ENCODE measurements at places on chromosomes 7 and 10.

DNA sequence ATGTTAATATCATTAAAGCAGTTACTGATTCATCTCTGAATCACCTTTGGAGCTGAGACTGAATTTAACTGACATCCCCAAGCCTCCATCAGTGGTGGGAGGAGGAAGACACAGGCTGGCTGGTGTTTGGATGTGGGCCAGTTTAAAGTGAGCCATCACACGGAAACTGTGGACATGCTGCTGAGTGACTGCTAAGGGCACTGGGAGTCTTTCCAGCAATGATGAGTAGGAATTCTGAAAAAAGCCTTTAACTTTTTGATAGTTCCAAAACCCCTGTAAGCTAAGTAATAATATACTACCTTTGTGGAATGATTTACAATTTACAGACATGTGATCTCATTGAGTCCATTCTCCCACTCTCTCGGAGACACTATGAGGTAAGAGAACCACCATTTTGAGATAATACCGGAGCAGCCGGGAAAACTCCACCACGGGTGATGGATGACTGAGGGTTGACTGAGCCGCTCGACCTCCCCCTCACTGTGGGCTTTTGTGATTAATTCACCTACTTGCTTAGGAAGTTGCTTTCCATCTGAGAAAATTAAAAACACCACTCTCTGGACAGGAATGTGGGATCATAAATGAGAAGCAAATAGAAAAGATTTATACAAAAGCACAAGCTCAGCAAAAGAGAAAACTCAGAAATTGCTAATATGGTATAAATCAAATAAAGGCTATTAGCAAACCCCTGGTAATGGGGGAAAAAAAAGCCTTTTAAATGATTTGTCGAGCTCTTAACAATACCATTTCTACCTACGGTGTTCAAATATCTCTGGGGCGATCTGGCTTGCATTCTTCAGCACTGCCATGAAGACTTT, 194.8 kb downstream of the FANK1 start:
- DNase-seq = no peak

DNA sequence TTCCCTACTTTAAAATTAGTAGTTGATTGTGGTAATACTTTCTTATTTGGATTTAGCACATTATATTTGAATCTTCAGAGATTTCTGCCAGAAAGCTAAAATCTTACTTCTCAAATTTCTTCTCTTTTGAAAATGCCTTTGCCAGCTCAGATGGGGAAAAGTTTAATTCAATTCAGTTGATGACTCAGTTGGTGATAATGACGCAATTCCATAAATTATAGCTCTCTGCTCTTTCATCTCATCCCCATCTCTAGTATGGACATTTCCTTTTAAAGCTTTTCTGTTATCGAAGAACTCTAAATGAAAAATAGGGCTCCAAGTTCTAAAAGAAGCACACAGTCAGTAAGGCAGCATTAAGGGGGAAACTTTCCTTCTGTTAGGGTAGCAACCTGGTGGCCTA, 25.5 kb downstream of the RNLS start:
- no peak for DNase-seq

DNA sequence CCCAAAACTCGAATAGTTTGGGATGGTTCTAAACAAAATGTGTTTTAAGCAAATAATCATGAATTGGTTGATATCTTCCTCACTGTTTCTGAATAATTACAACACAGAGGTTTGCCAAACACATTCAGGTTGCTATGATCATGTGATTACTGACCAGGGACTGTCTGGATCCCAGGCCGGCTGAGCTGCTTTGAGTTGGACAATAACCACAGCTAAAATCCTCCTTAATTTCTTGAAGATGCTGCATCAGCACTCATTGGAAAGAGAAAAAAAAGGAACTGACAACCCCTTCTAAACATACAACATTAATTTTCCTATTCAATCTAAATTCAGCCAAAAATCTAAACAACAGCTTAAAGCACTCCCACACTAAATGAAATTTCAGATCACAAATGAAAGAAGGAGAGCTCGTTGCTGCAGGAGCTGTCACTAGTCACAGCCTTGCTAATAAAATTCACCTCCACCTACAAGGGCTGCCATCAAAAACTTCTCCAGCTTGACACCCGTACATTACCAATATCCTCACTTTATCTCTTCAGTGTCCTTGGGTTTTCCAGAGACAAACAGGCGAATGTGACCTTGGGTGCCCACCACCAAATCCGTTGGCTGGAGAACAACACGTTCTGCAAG, 560.2 kb downstream of the KCNMA1 start:
- DNase-seq = no peak

- no peak for DNase-seq
These were observed 2.4 kb upstream of the GRID1 start for GRCh38 chr10:86368987-86369386.

DNA sequence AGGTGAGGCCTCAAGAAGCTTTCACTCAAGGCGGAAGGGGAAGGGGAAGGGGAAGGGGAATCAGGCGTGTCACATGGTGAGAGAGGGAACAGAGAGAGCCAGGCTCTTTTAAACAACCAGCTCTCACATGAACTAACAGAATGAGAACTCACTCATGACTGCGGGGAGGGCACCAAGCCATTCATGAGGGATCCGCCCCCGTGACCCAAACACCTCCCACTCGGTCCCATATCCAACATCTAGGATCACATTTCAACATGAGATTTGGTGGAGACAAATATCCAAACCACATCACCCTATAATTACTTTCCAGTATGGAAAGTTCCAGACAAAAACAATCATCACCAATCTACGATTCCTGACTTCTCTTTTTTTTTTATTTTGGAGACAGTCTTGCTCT, 22.9 kb downstream of the HIP1 start:
- DNase-seq = no peak

DNA sequence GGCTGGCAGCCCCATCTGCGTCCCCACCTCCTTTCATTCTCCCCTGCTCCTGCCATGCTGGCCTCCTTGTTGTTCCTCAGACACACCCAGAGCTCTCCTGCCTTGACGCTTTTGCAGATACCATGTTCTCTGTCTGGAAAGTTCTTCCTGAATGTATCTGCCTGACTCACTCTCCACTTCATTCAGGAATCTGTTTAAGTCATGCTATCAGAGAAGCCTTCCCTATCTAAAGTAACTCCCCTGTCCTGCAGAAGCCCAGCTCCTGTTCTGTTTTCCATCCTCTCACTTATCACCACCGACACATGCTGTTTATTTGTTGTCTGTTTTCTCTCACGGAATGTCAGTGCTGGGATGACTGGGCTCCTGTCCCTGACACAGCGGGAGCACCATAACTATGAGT, 82.0 kb downstream of the AFAP1L2 start:
- DNase-seq = no peak

GRCh38 chr7:117949232-117949631, 76.0 kb upstream of the CTTNBP2 start:
- no peak for DNase-seq

DNA sequence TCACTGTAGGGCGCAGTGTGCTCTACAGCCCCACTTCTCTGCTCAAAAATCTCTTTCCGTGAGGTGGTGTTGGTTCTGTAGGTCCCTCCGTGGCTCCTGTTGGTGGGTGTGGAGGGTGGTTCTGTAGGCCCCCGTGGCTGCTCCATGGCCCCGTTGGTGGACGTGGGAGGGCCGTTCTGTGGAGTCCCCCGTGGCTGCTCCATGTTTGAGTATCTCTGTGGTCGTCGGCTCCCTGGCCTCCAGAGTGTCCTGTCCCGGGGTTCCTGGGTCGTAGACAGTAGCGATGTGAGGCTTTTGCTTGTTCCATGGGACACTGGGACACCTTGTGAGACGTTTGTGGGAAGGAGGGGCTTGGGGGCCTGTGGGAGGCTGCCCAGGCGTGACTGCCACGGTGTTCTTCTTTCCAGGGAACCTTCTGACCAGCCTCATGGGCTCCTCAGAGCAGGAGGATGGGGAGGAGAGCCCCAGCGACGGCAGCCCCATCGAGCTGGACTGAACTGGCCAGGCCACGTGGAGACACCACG, 18.6 kb downstream of the GET4 start:
- no peak for DNase-seq

DNA sequence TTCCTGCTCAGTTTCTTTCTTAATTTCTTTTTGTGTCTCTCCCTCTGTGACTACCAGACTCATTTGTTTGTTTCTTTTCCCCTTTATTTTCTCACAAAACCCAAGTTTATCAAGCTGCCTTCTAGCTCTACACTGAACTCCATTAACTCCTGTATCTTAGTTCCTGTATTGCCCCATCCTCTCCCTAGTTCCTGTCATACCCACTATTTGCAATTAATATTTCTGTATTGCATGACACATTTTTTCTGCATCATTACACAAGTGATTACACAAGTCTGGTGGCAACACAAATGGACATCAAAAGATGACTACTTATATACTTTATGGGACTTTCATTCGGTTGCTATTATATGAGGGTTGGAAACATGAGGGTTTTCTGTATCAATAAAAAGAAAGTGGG, 26.9 kb upstream of the OR9A4 start:
- no peak for DNase-seq

GRCh38 chr10:2772135-2772534, 295.2 kb upstream of the PFKP start:
- no peak for DNase-seq

DNA sequence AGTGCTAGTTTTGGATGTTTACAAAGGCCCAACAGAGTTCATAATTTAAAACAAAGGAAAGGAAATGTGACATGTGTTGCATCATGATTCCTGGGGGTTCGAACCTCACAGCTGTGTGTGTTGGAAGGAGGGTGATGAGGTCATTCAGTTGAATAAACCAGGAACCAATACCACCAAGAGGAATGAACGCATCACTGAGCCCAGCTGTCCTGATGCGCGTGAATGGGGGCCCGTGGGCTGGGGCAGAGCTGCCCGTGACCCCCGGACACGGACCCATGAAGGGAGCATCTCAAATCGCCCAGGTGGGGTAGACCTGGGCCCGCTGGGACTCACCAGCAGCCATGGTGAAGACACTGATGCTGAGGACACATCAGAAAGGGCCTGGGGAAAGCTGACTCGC, 33.0 kb downstream of the BRI3 start:
- no peak for DNase-seq

GRCh38 chr7:129792721-129793120, 160.0 kb downstream of the UBE2H start:
- DNase-seq = no peak

DNA sequence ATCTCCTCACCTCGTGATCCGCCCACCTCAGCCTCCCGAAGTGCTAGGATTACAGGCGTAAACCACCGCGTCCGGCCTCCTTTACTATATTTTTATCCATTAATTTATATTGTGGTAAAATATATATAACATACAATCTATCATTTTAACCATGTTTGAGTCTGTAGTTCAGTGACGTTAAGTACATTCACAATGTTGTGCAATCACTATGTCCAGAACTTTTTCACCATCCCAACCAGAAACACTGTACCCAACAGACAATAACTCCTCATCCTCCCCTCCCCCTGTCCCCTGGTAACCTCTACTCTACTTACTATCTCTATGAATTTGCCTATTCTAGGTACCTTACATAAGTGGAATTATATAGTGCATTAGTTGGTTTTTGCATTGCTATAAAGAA, 297.5 kb upstream of the GALNT17 start:
- DNase-seq = no peak

GRCh38 chr10:85547460-85548023, 819.1 kb downstream of the GRID1 start:
- DNase-seq = no peak

DNA sequence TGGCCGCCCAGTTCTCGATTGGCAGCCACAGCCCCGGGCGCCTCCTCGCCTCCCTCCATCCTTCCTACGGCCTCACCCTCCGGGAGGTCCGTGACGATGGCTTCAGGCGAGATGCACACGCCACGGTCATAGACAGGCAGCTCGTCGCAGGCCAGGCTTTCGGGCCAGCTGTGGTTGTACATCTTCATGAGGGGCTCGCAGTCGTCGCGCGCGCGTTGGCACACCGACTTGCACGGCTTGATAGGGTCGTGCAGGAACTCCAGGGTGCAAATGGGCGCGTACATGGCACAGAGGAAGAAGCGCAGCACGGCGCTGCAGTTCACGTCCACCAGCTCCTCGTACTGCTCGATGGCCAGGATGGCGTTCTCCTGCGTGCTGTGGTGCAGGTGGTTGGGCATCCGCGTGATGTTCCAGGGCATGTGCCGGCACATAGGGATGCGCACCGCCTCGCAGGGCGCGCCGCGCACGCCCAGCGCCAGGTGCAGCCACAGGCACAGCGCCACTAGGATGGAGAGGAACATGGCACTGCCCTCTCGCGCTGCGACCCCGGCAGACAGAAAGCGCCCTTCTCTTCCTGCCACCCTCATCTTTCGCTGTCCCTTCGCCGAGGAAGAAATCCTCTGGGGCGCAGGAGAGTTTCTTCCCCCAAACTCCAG, 472 bp downstream of the SFRP4 start:
- no peak for DNase-seq

GRCh38 chr7:125644109-125644508, 714.5 kb upstream of the POT1 start:
- DNase-seq = no peak

DNA sequence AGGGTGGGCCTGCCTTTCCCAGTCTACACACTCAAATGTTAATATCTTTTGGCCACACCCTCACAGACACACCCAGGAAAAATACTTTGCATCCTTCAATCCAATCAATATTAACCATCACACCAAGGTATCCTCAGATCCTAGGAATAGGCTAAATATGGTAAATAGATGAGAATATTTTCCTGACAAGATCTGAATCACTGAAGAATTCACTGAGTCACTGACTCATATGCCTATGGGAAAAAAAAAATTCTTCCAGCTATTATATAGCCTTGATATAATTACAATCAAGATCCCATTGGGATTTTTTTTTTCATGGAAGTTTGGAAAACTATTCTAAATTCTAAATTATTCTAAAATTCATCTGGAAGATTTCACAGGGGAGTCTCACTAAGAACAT, 65.8 kb downstream of the INHBA start:
- DNase-seq = no peak

- no peak for DNase-seq
These were observed 78.2 kb downstream of the FGFR2 start for GRCh38 chr10:121519901-121520493.

DNA sequence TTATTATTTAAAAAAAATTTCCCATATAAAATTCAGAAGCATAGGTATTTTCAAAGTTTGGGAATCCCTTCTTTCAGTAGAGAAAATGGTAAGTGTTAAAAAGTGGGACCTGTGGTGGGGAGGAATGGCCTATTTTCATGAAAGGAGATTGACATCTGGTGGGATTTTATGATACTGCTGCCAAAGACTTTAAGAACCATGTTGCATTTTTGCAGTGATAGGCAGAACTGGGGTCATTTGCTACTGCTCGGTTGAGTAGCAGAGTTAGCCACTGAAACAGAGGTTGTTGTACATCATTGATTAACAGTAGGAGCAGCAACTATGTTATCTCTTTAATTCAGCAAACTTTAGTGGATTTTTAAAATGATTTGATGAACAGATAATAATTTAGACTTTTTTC, 4.4 kb downstream of the BICC1 start:
- DNase-seq = no peak

GRCh38 chr10:1558906-1559305, 178.4 kb downstream of the ADARB2 start:
- no peak for DNase-seq

All from Caco-2 (cell line).